Hematopoietic multipotent progenitor cell (in vitro differentiated cells): ENCODE measurements at places on chromosomes 12 and 14. TPM values are rescaled to one million over a fixed set of nuclear protein-coding genes. Genes with fewer than 3 reads are reported as not detected.

ZC2HC1C gene
- total RNA-seq, result 0.54 TPM

ZFYVE26 gene
- total RNA-seq, result 22.1 TPM

HOXC12 gene
- not detected for total RNA-seq

ALDH1L2 gene
- total RNA-seq, result under 0.01 TPM

SLC22A17 gene
- total RNA-seq, result 23.4 TPM

GYS2 gene
- total RNA-seq, result not detected

GRCh38 chr14:99946652-99947489 lies 118.4 kb upstream of the EVL start:
- DNase-seq, result peak; percentile 29

DNA sequence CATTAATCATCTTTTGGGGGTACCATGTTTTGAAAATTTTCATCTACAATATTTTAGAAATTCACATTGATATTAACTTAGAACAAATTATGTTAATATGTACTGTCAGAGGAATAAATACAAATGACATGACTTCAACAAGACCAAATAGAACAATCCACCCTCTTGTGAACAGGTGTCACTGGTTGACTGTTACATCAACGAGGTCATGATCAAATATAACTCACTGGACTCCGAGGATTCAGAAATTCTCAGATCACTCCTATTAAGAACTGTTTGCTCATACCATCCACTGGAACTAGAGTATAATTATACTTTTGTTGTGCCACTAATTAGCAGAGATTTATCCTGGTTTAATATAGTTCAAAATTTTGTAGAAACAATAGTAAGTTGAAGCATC lies 318.8 kb downstream of the PRKD1 start:
- no peak for DNase-seq

DNA sequence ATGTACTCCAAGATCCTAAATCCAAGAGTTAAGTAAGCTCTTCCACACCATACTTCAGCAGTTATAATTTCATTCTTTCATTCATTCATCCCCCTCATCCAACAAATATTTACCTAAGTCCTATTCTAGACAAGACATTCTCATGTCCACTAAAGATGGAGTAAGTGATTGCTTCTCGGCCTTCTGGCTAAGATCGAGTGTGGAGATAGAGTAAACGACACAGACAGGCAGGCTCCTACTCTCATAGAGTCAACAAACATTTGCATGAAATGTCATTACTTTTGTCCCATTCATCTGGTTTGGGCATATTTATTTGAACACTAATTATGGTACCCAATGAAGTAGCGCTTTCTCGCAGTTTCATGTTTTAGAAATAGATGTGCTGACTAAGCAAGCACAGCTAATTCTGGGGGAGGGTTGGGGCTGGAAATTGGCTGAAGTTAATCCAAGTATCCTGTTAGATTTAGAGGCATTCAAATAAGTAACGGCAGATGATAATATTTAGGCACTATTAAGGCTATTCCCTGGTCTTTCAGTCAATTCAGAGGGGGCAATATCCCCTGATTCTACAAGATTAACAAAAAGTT lies 176.5 kb downstream of the CEP128 start:
- no peak for DNase-seq

DNA sequence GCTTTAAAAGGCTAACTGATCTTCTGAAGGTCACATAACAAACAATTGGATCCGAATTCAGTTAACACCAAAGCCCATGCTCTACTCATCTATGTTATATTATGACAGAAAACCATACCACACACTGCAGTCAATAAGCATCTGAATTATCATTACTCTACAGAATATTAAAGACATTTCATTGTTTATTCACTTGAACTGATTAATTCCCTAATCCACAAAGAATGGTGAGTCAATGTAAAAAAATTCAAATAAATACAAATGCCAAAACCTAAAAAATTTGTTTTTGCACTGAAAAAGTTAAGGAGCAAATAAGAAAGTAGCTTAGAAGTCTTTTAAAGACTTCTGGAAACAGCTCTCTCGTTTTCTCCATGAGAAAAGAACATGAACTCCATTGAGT lies 13.7 kb downstream of the NID2 start:
- no peak for DNase-seq

- DNase-seq, result no peak
These were observed 232.8 kb upstream of the FBXO33 start for GRCh38 chr14:39665075-39665475.

GRCh38 chr12:23083267-23083666 lies 458.3 kb downstream of the ETNK1 start:
- no peak for DNase-seq

- DNase-seq, result no peak
These were observed 100.3 kb downstream of the SAMD4A start for GRCh38 chr14:54667026-54667744.

DNA sequence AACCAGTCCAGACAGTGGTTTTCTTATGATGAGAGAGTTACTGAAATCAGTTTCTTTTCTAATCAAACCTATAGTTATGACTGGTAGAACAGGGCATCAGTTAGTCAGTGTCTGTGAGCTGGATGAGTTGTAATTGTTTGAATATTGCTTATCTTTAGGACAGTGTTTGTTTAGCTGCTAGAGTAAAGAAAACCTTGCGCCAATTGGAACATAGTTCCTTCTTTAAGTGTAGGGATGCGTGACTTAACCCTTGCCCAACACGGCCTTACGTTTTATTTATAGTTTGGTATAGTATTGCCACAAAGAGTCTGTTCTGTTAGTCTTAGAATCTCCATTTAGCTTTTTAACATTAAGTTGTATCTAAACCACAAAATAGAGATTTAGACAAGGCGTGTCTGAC lies 572.6 kb downstream of the SLC16A7 start:
- no peak for DNase-seq

- no peak for DNase-seq
These were observed 44.2 kb downstream of the ZFP36L1 start for GRCh38 chr14:68748691-68749090.

- DNase-seq, result no peak
These were observed 1.9 kb downstream of the BMP4 start for GRCh38 chr14:53954551-53955228.

DNA sequence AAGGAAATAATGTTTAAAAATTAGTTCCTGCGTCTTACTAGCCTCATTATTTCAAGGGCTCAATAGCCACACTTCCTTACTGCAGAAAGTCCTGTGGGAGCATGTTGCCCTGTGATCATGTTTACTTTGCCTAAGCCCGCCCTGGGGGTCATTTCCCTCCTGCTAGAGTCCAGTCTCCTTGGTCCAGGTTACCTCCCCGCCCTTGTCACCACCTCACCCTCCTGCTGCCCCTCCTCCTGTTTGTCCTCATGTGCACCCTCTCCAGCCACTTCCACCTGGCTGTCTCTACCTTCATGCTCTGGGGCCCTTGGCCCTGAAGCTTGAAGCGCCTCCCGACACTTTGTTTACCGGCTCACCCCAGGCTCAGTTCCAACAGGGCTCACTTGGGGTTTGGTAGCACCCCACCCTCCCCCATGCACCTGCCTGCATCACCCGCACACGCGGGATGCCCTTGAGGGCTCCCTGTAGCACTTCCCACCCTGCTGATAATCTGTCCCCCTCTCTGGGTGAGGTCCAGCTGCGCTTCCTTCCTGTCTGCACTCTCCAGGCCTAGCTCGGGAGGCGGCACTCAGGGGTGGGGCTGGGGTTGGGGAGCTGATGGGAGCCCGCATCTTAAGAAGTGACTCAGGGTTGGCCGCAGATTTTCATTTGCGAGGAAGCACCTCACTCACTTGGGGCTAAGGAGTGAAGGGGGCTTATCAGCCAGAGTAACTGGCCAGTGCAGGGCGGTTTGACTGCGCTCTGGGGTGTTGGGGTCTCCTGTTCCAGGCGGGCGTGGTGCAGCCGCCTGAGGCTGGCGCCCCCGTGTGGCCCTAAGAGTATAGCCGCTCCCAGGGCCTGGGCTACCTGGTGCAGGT lies 40.1 kb downstream of the SMIM41 start:
- DNase-seq, result peak; percentile 25

GRCh38 chr14:94768521-94769390 lies 1.2 kb downstream of the GSC start:
- DNase-seq, result peak; percentile 29

DNA sequence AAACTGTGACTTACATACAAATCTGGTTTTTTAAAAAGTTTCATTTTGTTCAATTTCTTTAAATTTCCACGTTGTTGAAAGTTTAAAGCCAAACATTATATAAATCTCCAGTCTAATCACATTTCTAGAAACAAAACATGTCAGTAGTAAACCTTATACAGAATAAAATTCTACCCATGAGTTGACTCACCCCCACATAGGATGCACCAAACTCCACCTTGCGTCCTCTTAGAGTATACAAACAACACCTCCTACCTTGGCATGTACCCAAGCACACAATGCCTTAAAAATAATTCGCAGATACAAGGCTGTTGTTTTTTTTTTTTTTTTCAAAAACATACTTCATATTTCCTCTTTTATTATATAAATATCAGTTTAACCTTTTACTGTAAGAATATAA lies 3.3 kb downstream of the FBXL14 start:
- no peak for DNase-seq

DNA sequence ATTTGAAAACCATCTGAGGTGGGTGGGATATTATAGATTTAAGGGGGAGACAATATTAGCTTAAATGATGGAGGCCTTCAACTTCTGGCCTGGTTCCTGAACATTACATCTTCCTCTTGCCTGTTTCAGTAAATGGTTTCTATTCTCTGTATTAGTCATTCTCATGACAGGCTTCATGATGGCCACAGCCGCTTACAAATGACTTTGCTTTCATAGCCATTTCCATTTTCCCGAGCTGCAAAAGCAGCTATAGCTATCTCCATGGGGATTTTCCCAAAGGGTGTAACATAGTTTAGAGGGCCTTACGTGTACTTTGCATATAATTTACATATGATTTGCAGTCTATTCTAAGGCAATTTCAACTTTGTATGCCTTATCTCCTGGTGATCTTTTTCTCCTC lies 121.8 kb downstream of the NRXN3 start:
- no peak for DNase-seq

DNA sequence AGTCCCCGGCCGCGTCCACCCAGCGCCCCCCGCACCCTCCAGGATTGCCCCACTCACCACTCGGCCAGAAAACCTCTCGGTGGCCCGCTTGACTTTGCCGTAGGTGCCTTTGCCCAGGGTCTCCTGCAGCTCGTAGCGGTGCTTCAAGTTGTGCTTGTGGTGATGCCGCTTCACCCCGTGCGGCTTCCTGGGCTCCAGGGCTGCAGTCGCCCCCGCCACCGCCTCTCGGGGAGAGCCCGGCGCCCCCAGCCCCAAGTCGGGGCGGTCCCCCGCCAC lies 459 bp downstream of the NUAK1 start:
- DNase-seq, result no peak

DNA sequence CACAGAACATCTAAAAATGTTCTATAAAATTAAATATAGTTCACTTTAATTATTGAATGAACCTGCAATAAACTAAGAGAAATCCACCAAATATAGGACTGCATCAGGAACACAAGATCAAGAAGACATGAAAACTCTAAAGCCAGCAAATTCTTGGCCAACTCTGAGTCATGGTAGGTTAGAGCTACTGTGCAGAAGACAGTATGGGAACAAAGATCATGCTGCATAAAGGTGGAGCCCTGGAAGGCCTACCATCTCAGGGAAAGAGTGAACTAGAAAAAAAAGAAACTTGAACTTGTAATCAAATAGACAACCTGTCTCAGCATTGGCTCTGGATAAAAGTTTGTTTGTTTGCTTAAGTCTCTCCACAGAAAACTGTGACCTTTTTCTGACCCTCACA lies 66.9 kb upstream of the CNOT2 start:
- DNase-seq, result no peak

DNA sequence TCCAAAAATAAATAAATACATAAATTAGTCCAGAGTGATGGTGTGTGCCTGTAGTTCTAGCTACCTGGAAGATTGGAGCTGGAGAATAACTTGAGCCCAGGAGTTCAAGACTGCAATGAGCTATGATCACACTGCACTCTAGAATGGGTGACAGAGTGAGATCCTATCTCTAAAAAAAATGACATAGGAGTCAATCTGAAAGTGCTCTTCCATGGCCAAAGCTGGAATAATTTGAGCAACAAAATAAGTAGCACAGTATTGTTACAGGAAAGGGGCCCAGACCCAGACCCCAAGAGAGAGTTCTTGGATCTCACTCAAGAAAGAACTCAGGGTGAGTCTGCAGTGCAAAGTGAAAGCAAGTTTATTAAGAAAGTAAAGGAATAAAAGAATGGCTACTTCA lies 24.9 kb upstream of the SLC7A8 start:
- DNase-seq, result no peak

DNA sequence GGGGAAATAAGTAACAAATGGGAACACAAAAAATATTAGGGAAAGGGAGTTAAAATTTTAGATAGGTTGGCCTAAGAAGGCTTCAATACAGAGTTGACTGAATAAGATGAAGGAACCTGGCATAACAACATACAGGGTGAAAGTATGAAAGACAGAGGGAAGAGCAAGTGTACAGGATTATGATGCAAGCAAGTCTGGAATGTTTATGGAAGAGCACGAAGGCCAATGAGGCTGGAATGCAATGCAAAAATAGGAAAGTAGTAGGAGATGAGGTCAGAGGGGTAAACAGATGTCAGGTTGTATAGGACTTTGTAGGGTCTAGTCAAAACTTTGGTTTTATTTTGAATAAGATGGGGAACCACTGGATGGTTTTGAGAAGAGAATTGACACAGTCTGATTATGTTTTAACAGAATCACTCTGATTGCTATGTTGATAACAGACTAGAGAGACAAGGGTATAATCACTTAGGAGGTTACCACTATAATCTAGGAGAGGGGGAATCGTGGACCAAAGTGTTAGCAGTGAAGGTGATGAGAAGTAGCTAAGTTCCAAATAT lies 96.8 kb downstream of the OSBPL8 start:
- no peak for DNase-seq

DNA sequence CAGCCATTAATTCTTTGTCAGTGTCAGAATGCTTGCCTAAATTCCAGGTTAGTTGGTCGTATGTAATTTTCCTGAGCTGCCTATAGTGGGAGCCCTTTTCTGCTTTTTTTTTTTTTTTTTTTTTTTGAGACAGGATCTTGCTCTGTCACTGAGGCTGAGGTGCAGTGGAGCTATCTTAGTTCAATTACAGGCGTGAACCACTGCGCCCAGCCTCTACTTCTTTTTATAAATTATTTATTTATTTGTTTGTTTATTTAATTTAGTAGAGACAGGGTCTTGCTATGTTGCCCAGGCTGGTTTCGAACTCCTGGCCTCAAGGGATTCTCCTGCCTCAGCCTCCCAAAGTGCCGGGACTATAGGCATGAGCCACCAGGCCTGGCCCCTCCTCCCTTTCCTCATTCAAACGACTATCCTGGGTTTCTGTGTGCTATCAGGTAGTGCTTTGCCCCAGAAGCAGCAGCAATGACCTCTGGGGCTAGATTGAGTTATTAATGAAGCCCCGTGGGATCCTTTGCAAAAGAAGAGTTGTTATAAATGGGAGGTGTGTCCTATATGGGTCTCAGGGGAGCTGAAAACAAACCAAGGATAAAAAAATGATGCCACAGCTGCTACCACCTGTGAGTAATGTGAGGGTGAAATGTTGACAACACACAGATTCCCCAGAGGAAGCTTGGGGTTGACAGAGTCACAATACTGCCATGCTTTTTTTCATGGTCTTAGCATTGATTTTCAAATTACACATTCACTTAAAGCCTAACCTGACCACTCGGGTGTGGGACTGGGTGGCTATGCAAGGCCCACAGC lies 34.6 kb upstream of the NFKBIA start:
- no peak for DNase-seq
